IPS-NIHi11 (cell line): ENCODE measurements at places on chromosomes 13 and 19.

DNA sequence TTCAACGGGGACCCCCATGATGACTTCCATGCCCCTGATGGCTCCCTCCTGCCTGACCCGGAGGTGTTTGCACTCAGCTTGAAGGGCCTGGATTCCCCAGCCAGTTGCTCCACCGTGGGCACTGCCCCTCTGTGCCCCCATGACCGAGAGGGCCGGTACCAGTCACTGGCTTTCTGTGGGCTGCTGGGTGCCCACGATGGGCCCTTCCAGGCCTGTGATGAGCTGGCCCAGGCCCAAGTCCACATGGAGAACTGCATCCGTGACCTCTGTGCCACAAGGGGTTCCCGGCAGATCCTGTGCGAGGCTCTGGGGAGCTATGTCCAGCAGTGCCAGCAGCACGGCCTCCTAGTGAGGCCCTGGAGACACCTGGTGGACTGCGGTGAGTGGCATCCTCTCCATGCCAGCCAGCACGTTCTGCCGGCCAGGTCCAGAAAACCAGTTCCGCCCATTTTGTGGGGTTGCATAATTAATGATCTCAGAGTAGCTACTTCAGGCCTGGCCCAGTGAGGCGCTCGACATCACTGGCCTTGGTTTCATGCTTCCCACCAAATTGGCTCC, 34.9 kb upstream of the FXYD3 start:
- peak; percentile 5 for DNase-seq

- DNase-seq: no peak
Measured at GRCh38 chr13:98221234-98221633, 44.2 kb upstream of the RNF113B start.

DNA sequence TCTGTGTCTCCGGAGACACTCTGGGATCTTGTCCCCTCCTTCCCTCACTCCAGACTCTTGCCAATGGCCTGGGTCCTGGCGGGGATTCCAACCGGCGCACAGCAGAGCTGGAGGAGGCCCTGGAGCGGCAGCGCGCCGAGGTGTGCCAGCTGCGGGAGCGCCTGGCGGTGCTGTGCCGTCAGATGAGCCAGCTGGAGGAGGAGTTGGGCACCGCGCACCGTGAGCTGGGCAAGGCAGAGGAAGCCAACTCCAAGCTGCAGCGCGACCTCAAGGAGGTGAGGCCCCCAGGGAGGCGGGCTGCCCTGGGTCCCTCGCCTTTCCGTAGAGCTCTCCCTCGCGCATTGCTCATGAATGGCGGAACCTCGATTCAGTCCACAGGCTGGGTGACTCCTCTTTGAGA, 11.0 kb downstream of the PPFIA3 start:
- no peak for DNase-seq

DNA sequence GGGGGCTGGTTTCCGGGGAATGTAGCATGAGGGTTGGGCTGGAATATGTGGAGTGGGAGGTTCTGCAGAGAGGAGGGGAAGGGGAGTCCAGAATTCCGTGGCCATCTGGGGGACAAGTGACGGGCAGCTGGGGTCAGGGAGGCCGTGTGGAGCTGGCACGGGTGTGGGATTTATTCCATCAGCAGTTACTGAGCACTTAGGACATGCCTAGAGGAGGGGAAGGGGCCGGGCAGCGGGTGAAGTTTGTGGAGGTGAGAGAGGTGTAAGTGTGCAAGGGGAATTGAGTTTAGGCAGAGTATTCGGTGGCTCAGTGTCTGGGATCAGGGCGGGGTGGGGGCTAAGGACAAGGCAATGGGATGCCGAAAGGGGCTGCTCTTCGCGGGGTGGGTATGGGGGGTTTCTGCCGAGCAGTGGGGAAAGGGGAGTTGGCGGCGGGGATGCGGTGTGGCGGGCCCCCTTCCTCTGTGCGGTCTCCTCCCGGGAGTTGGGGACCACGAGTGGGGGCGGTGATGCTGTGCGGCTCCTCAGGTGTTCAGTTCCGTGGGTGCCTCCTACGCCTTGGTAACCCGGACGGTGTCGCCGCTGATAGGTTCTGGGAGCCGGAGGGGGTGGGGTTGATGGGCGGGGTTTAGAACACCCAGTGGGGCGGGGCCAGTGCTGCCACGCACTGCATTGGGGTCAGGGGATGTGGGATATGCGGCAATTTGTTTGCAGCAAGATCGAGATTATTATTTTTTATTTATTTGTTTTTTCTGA, 5.4 kb downstream of the CCDC61 start:
- DNase-seq: peak; percentile 91

- DNase-seq: no peak
Measured at GRCh38 chr13:29709407-29710069, 114.0 kb upstream of the SLC7A1 start.

DNA sequence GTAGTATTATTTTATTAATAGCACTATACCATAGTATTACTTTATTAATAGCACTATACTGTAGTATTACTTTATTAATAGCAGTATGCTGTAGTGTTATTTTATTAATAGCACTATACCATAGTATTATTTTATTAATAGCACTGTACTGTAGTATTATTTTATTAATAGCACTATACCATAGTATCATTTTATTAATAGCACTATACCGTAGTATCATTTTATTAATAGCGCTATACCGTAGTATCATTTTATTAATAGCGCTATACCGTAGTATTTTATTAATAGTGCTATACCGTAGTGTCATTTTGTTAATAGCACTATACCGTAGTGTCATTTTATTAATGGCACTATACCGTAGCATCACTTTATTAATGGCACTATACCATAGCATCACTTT, 191.8 kb downstream of the GPC6 start:
- DNase-seq: no peak

- DNase-seq: no peak
Measured at GRCh38 chr13:81597101-81597500, 1256.2 kb upstream of the SPRY2 start.

DNA sequence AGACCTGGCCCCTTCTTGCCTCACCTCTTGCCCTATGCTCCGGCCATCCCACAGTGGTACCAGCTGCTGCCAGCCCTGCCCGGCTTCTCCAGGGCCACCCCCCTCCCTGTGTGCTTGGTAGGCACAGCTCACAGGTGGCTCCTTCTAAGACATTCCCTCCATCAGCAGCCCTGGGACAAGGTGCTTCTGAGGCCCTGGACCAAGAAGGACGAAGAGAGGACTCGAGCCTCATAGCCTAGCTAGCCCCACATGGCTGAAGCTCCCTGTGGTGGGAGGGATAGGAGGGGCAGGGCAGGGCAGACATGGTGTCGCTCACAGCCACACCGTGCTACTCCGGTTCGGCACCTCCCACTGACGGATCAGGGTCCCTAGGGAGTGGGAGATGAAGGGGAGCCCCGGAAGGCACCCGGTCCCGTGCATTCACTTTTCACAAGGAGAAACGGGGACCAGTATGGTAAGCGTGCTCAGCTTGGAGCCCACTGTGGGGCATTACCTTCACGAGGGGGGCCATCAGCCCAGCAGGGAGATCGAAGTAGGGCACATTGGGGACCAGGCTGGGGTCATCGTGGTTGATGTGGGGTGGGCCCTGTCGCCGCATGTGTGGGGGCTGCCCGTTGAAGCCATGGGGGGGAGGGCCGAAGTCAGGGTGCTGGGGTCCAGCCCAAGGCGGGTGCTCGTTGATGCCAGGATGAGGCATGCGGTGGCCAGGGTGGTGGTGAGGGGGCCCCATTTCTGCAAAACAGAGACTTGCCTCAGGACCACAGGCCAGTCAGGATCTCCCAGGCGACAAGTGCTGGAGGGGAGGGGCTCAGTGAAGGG, 19.5 kb downstream of the CHERP start:
- DNase-seq: no peak

GRCh38 chr19:42154471-42155323, 22.5 kb upstream of the POU2F2 start:
- DNase-seq: no peak
